Activated naive CD4-positive, alpha-beta T cell treated with anti-CD3 and anti-CD28 coated beads for 36 hours (primary cell): ENCODE measurements at places on chromosomes 2 and 18. TPM values are rescaled to one million over a fixed set of nuclear protein-coding genes. Genes with fewer than 3 reads are reported as not detected.

The UBXN2A gene
- 7.7 TPM for total RNA-seq

The PLCD4 gene
- 0.49 TPM for total RNA-seq

The SLC8A1 gene
- 0.60 TPM for total RNA-seq

The ANKAR gene
- 1.6 TPM for total RNA-seq

The ITGB6 gene
- not detected for total RNA-seq

The EHBP1 gene
- 17.5 TPM for total RNA-seq

The TRAPPC12 gene
- total RNA-seq = 44.3 TPM

The TCF23 gene
- total RNA-seq = not detected

The CHST9 gene
- total RNA-seq = not detected

The AGXT gene
- total RNA-seq = not detected

The ST6GAL2 gene
- not detected for total RNA-seq

The DNAH6 gene
- 0.07 TPM for total RNA-seq

The POU3F3 gene
- total RNA-seq = not detected

The BMP10 gene
- not detected for total RNA-seq

The LRATD1 gene
- total RNA-seq = not detected

The NOSTRIN gene
- not detected for total RNA-seq

The CRACDL gene
- 0.14 TPM for total RNA-seq

The LYG1 gene
- total RNA-seq = 0.36 TPM
